ENCODE measurements at places on chromosomes 13 and 19. TPM values are rescaled to one million over a fixed set of nuclear protein-coding genes. Genes with fewer than 3 reads are reported as not detected.

DNA sequence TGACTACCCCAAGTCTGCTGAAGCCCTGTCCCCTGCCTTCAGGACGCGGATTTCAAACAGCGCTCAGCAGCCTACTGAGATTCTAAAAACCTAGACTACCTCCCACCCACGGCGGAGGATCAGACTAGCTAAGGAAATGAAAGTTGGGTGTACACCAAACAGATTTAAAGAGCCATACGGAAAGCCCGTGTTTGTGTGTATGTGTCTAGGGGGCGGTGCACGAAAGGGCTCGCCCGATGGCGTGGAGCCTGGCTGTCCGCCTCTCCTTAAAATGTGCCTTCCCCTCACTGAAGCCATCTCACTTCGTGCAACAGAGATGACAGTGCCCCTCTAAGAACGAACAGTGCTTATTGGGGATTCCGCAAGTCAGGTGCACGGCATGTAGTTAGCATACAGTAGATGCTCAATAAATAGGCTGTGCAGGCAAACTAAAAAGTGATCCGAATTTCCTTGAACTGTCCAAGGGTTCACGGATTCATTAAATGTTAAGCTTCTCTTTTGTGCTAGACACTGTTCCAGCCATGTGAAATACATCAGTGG lies 639 bp downstream of the LENG1 start:
- DNase-seq = no peak

DNA sequence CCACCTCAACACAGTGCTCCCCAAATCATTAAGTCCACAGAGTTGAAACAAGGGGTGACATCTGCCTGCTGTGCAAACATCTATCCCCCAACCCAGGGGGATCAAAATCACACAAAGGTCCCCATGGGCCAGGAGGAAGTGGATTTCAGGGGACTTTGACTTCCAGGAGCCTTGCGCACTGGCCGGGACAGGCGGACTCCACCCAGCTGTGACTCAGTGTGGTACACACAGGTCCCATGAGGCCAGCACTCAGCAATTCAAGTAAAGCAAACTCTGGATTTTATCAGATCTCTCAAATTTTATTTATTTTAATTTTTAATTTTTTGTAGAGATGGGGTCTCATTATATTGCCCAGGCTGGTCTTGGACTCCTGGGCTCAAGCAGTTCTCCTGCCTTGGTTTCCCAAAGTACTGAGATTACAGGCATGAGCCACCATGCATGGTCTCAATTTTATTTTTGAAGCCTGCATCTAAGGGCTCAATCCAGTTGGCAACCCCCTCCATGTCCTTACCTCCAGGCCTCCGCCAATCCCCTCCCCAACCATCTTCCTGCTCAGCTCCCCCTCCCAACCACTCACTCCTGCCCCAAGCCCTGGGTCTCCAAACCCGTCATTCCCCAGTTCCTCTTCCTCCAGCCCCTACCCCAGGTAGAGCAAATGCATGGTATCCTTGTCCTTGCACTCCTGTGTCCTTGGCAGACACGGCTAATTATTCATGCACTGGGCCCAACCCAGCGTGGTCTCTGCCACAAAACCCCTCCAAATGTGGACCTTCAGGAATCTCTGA lies 18.2 kb downstream of the ARHGAP33 start:
- DNase-seq = peak; percentile 37

DNA sequence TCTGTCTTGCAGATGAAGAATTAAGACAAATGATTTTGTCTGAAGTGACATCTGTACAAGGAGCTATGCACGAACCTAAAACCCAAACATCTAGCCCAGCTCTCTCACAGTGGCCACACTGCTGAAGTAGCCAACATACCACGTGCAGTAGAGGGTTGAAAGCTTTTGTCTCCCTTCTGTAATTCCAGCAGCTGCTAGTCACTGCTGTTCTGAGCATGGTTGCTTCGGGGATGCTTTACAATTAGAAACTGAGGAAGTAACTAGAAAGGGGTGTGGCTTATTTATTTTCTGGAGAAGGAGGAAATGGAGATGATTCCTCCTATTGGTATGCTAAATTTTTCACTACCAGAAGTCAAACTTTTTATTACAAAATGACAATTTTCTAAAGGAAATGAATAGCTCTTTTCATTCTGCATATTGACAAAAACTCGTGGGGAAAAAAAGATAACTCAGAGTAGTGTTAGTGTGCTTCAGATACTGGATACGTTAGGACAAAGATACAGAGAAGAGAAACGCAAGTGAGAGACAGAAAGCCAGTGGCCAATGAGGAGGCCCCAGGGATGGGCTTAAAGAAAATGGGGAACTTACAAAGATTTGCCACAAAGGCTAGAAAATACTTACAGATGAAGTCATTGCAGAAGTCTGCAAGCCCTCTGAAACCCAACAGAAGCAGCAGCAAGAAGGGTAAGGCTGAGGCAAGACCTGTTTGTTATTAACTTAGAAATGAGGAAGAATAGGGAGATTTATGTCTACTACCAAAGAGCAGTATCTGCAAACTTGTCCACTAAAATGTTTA lies 192.7 kb upstream of the MIR17HG start:
- DNase-seq = no peak

DNA sequence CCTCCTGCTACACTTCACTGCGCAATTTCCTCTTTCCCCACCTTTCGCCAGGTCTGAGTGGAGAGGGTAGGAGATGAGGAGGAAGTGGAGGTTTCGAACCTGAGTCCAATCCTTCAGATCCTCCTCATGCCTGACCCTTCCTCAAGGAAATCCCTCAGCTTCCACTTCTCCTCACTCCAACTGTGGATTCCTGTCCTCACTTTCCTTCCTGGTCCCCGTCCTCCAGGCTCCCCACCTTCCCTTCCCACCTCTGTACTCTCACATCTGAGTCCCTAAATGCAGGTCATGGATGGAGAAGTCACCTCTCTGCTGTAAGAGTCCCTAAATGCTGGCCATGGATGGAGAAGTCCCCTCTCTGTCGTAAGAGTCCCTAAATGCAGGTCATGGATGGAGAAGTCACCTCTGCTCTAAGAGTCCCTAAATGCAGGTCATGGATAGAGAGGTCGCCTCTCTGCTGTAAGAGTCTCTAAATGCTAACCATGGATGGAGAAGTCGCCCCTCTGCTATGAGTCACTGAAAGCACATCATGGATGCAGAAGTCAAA lies 3.1 kb downstream of the TMEM86B start:
- no peak for DNase-seq

GRCh38 chr13:40666933-40667621 lies 636 bp upstream of the FOXO1 start:
- peak; percentile 57 for DNase-seq

GRCh38 chr13:37747071-37747612 lies 122.4 kb downstream of the TRPC4 start:
- no peak for DNase-seq

GRCh38 chr13:109584844-109585361 lies 201.5 kb downstream of the IRS2 start:
- no peak for DNase-seq

GRCh38 chr19:10074153-10074552 lies 12.0 kb upstream of the SHFL start:
- peak; percentile 75 for DNase-seq

DNA sequence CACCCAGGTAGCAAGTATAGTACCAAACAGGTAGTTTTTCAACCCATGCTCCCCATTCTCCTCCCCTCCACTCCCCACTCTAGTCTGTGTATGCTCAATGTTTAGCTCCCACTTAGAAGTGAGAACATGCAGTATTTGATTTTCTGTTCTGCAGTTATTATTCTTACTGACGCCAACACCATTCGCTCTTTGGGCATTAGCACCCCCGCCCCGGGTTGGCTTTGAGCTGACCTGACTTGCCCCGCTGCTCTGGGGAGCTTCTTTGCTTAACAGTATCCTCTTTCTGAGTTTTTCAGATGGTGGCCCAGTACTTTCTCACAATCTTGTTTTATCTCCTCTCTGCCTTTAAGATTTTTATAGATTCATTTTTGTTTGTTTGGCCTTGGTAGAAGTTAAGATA lies 138.7 kb downstream of the CRYL1 start:
- no peak for DNase-seq

- no peak for DNase-seq
Observed at GRCh38 chr13:41470196-41470595, 12.8 kb downstream of the RGCC start.

The FBXL3 gene
- total RNA-seq = 12.6 TPM

The ZNF749 gene
- total RNA-seq = 19.2 TPM

The SMIM44 gene
- total RNA-seq = not detected

Data from K562 (cell line).